ENCODE measurements at places on chromosomes 5 and 9.
A peak's percentile ranks its signal among the peaks of the same experiment; 100 is the strongest.

DNA sequence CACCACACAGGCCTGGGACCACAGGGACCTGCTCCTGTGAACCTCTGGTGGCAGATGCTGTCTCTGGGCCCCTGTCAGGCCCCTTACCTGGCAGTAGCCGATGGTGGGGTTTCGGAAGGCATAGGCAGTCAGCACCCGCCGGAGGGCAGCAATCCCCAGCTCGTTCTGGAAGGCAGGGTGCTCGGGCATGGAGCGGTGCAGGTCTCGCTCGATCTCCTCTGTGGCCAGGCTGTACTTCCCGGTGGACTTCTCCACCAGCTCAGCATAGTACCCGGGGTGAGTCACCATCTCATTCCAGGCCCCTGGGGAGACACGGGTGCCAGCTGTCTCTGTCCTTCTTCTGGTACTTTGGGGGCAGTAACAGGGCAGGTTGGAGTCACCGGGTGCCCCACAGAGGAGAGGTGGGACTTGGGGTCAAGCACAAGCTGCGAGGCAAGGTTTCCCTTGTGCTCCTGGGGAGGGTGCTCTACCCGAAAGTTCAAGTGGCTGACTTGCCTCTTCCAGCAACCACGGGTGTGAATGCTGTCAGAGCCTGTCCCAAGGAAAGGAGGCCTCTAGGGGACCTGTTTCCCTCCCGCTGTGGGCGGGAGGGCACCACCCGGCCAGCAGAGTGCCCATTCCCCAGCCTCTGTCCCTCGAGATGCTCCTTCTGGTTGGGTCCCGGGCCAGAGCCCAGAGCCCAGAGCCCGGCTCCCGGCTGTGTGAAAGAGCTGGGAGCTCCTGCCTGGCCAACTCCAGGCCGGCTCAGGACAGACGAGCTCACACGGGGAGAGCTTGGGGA lies 19.8 kb upstream of the MRNIP start:
- DNase-seq, result no peak

- no peak for DNase-seq
Observed at GRCh38 chr5:10334831-10335230, 18.7 kb upstream of the MARCHF6 start.

DNA sequence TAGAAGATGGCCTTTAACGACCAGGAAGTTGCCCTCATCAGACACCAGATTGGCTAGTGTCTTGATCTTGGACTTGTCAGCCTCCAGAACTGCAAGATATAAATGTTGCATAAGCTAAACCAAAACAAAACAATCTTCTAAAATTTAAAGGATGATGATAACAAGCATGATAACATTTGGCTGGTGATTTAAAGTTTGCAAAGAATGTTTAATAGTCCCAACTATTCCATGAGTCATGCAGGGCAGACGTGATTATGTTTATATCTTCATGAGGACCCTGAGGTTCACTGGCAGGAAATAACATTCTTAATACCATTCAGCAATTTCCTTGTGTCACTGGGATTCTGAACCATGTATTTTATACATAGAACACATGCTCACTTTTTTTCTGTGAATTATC lies 319.8 kb downstream of the HCN1 start:
- DNase-seq, result no peak

DNA sequence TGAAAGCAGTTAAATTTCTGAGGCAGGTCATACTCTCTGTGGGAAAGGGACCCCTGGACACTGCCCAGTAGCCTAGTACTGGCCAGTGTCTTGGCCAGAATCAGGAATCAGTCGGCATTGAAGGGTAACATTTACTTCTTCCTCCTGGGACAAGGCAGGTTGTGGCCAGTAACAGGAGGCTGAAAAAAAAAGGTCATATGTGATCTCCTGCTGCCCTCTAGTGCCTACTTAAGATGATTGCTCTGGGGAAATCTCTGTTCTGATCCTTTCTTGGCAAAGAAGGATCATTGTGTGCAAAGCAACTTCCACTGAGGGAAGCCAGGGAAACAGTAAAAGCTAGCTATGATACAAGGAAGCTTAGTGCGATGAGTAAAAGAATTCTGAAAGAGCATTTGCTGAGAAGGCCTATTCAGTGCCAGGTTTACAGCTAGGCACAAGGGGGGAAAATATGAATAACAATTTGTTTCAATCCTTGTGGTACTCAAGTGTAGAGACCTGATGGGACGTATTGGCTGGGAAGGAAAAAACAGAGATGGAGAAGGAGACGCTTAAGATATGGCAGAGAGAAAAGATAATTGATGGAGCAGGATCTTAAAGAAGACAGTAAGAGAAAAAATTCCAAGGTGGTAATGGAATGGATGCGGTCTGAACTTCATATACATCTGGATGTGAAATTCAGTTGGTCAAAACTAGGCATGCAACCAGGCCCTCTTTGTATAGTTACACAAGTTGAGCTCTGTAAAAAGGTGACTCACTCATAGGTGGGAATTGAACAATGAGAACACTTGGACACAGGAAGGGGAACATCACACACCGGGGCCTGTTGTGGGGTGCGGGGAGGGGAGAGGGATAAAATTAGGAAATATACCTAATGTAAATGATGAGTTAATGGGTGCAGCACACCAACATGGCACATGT lies 25.8 kb upstream of the TRIM32 start:
- peak; percentile 61 for DNase-seq

GRCh38 chr9:129401623-129402370 lies 219.1 kb downstream of the C9orf50 start:
- no peak for DNase-seq

GRCh38 chr5:141559461-141559860 lies 59.3 kb downstream of the DIAPH1 start:
- DNase-seq, result no peak

DNA sequence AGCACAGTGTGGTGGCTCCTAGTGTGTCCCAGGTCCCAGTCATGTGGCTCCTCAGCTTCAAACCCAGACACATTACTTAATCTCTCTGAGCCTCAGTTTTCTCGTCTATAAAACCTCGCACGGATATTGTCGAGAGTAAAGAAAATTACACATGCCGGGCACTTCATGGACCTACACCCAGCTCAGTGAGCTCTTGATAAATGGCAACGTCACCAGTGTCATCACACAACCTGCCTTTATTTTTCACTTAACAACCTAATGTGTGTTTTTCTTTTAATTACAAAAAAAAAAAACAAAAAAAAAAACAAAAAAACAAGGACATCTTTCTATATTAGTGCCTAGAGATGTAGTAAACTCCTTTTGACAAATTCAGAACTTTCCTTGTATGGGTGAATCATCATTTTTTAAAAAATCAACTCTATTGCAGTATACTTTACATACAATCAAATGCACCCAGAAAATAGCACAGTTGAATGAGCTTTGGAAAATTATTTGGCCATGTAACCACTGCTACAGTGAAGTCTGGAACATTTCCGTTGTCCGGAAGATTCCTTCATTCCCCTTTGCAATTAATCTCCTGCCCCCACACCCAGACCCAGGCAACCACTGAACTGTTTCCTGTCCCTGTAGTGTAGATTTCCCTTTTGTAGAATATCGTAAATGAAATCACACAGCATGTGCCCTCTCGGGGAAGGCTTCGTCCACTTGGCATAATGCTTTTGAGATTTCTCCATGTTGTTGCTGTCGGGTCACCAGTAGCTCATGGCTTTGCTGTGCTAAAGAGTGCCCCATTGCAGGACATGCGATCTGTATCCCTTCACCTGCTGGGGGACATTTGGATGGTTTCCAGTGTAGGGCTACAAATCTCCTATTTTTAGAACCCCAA lies 100.4 kb upstream of the LARP1 start:
- DNase-seq, result no peak

DNA sequence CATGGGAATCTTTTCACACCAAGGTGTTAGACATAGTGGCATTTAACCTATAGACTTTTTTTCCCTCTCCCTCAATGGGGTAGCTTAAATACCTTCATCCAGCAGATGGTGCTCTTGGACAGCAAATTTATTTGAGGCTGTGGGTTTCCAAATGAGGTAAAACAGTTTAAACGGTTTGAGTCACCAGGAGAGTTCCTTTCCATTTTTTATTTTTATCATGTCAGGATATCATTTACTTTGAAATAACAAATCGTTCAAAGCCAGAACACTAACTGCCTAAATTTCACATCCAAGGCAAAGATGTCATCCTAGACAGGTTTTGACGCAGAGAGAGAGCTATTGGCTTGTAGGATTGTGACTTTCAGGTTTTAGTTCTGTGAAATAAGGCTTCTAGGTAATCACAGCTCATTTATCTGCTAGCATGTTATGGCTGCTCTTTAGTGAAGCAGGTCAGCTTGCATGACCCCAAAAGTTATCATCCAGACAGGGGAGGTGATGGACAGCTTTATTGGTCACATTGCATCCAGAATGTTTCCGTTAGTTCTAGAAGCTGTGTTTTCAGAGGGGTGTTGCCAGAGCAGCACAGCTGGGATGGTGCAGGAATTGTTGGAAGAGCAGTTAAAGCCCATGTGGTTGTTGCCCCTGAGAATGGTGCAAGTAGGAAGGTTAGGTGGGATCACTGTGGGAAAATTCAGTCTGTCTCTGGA lies 69.8 kb downstream of the KDM4C start:
- peak; percentile 30 for DNase-seq

GRCh38 chr9:134299068-134299467 lies 27.2 kb upstream of the RXRA start:
- no peak for DNase-seq

DNA sequence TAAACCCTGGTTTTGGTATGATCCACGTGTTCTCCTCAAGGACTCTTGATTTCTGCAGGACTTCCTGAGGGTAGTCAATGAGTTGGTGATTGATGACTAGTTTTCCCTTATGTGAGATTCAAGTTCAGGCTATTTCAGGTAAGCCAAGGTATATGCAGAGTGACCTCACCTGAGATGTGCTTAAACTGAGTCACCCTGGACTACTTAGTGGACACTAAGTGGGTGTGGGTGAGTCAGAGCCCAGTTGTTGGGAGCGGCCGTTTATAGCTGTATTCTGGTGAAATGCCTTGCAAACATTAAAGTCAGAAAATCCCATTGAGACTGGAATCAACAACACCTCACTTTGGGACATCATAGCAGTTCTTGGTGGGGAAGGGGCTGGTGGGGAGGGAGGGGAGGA lies 62.9 kb downstream of the SLC28A3 start:
- no peak for DNase-seq

GRCh38 chr5:155250596-155250995 lies 237.0 kb downstream of the KIF4B start:
- no peak for DNase-seq

- DNase-seq, result no peak
Observed at GRCh38 chr9:114798780-114799427, 6.9 kb downstream of the TNFSF15 start.

DNA sequence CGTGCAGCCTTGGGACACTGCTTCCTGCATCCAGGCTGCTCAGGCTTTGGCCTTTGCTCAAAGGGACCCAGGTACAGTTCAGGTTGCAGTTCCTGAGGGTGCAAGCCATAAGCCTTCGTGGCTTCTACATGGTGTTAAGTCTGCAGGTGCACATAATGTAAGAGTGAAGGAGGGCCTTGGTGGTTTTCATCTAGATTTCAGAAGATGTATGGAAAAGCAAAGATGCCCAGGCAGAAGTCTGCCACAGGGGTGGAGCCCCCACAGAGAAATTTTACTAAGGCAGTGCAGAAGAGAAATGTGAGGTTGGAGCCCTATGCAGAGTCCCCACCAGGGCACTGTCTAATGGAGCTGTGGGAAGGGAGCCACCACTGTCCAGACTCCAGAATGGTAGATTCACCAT lies 200.9 kb downstream of the ICE1 start:
- no peak for DNase-seq

DNA sequence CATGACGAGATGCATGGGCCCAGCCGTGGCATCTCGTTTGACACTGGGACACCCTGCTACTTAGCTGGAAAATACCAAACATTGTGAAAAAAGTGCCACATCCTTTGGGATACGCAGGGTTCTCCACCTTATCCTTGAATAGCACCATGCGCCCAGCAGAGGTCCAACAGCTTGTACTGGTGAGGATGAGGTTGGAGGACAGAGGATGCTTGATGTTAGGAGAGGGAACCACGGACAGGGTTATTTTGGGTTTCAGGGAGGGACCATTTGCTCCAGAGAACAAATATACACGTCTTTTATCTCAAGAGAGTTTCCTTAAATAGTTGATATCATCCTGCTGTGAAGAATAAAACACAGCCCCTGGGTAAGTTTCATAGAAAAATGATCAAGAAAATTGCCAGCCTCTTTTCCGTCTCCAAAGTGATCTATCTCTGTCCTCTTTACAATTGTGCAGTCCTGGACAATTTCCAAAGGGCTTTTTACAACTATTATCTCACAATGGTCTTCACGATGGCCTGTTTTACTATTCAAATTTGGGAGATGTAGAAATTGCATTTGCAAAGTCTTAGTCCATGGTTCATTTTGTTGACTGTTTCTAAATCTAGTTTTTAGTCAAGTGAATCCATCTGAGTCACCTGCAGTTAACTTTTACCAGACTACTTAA lies 19.9 kb upstream of the FRRS1L start:
- DNase-seq, result no peak

DNA sequence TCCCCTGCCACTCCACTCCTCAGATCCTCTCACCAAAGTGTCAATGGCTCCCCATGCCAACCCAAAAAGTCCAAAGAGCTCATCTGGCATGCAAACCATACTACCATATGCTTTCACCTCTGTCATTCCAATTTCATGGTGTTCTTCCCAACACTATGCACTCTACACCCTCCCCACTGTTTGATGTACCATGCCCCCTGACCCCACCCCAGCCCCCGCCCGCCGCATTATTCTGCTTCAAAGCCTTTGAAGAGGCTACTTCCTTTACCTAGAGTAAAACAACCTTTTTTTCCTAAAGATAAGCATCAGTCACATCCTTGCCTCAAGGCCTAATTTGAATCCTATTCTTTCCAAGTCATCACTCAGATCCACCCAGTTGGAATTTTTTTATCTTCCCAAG lies 226.3 kb downstream of the DEPDC1B start:
- no peak for DNase-seq

DNA sequence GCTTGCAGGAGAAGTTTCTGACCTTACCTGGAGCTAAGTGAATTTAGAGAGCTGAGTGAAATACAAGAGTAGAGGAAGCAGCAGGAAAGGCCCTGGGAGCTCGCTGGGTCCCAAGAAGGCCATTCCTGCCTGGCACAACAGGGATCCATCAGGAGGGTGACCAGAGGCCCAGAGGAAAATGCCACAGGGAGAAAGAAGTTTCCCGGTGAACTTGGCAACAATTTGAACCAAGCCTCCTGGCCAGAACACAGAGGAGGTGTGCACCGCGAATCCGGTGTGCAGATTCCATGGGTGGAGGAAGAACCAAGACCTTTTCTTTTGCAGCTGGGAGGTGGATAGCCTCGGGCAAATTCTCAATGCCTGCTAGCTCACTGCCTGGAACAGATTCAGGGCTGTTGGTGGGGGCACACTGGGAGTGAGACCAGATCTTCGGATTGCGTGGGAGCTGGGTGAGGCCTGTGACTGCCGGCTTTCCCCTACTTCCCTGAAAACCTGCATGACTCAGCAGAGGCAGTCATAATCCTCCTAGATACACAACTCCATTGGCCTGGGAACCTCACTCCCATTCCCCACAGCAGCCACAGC lies 1850.9 kb upstream of the NUDT12 start:
- DNase-seq, result no peak

- DNase-seq, result no peak
Observed at GRCh38 chr9:94740145-94740840, 13.8 kb downstream of the AOPEP start.

GRCh38 chr9:115880221-115880885 lies 273.2 kb upstream of the PAPPA start:
- DNase-seq, result no peak

Data from NCI-H1436 (cell line).